LHCN-M2 (cell line): ENCODE measurements at places on chromosomes 13 and 19.
A peak's percentile ranks its signal among the peaks of the same experiment; 100 is the strongest.

DNA sequence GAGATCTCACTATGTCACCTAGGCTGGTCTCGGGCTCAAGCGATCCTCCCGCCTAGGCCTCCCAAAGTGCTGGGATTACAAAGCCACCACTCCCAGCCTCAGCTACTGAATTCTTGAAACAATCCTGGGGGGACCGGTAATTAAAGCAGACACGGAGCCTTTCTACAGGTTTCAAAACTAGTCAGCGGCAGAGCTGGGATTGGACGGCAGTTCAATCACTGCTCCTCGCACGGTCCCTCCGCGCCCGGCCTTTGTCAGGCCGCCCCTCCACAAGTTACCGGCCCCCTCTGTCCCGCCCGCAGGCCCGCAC is 229 bp downstream of the BORCS8 start:
- DNase-seq: no peak

GRCh38 chr13:94236872-94237271 is 242.6 kb downstream of the DCT start:
- peak; percentile 25 for DNase-seq

GRCh38 chr19:11020423-11020822 is 59.6 kb downstream of the SMARCA4 start:
- no peak for DNase-seq

- no peak for DNase-seq
These were observed 31.2 kb downstream of the DHRS12 start for GRCh38 chr13:51772781-51773180.

GRCh38 chr13:64709079-64709478 is 2521.1 kb downstream of the PCDH9 start:
- no peak for DNase-seq

DNA sequence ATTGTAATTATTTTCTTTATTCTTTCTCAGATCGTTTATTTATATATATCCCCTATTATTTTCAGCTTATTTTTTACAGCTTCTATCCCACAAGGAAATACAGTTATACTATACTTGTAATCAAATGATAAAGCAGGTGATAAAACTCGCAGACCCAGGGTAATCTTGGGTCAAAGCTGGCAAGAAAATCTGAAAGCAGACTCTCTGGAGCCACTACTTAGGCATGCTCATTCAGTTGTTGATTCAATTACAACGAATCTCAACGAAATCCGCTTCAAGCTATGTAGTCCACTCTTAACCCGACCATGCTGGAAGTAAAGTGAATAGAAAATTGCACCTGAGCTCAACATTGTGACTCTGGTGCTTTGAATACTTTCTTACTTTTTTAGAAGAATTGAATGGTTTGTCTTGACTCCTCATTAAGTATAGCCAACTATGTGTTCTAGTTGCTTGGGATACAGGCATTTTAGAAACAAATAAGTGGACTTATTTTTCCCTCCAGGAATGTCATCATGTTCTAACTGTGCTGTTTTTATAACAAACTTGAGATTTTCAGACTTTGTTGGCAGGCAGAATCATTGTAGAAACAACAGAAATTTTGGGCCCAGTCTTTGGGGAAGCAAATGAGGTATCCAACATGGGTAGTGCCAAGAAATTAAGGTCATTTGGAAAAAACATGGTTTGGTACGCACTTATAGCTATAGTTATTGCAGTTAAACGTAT is 21.4 kb downstream of the ESD start:
- DNase-seq: no peak

DNA sequence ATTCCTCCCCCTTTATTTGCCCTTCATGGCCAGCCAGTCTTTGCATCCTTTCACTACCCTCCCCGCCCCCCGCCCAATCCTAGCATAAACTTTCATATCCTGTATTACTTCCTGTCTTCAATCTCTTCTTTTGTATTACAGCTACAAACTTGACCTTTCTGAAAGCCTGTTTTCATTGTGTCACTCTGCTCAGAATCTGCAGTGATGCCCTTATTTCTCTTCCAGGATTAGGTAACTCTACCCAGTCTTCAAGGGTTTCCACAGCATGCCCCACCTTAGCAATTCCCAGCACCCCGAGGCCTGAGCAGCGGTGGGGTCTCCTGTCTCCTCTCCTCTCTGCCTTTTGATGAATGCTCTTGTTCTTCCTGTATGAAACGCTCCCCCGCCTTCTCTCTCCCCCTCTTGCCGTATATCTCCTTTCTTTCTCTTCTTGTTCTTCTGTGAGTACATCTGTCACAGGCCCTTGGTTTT is 145.6 kb downstream of the SHISA2 start:
- DNase-seq: no peak

- DNase-seq: no peak
These were observed 86.5 kb downstream of the EPSTI1 start for GRCh38 chr13:42905579-42905978.

- DNase-seq: no peak
These were observed 90.7 kb downstream of the RGCC start for GRCh38 chr13:41548031-41548430.

- DNase-seq: peak; percentile 20
These were observed 932 bp downstream of the SLC35E1 start for GRCh38 chr19:16571283-16571682.

DNA sequence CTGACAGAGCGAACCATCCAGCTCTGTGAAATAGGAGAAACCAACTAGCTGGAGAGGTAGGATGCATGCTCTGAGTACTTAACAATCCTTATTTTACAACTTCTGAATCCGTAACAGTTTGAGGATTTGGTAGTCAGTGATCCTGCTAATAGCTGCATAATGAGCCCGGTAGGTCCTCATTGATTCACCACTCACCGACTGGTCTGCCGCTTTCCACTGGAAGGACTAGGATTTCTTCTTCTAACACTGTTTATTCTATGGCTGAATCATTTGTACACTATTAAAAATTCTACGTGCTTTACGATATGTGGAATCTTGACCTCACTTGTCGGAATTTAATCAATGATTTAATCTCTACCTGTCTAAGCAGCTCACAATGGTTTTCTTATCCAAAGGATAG is 33.9 kb downstream of the SPATA13 start:
- DNase-seq: no peak

GRCh38 chr19:18392417-18392816 is 5.0 kb downstream of the LRRC25 start:
- DNase-seq: no peak

DNA sequence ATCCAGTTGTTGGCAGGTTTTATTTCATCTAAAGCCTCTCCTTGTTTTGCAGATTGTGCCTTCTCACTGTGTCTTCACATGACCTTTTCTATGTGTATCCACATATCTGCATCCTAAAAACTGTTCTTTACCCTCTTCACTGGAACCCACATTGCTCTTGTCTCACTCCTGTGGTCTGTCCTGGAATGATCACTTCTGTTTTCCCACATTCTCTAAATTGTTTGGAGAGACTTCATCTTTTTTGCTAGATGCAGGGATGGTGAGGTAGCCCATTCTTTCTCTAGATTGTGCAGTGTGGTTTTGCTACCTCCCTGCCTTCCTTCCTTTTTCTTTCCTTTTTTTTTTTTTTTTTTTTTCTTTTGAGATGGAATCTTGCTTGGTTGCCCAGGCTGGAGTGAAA is 608.6 kb upstream of the MIR17HG start:
- DNase-seq: peak; percentile 36

GRCh38 chr13:46195016-46195415 is 13.0 kb upstream of the LCP1 start:
- no peak for DNase-seq

DNA sequence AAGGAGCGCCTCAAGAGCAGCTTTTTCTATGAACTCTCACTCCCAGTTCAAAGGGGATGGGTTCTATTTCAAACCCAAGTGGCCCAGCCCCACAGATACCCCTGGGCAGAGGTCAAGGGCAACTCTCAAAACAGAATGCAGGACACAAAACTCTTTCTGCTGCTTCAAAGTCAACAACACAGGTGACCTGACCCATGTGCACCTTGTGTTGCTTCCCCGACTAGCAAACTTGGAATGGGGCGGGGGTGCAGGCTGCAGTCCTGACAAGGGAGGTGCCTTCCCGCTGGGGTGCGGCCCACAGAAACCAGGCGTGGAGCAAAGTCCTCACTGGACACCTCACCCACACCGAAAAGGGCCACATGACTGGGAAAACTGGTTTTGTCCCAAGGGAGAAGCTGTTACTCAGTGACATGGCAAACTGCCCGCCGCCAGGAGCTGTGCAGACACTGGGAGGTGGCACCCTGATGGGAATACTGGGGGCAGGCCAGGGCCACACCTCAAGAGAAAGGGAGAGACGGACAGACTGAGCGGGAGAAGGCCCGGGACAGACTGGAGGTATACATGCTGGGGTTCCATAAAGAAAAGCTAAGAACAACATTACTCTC is 17.4 kb downstream of the ZC3H4 start:
- DNase-seq: no peak

DNA sequence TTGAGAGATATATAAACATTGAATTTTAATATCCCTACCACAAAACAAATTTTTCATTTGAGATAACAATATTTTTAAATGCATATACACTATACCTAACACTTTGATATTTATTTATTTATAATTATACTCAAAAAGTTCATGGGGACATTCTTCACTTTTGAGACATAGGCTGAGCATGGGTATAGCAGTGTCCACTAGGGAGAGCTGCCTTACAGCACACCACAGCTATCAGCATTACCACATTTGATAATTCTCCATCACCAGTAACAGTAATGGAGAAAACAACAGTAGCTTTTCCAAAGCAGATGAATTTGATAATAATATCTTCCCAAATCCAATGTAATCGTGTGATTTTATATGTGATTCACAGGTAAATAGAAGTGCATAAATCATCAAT is 626.1 kb downstream of the DACH1 start:
- DNase-seq: no peak

- DNase-seq: no peak
These were observed 199.9 kb downstream of the DIAPH3 start for GRCh38 chr13:59963827-59964226.

GRCh38 chr13:77860507-77860981 is 58.1 kb downstream of the EDNRB start:
- DNase-seq: peak; percentile 95

DNA sequence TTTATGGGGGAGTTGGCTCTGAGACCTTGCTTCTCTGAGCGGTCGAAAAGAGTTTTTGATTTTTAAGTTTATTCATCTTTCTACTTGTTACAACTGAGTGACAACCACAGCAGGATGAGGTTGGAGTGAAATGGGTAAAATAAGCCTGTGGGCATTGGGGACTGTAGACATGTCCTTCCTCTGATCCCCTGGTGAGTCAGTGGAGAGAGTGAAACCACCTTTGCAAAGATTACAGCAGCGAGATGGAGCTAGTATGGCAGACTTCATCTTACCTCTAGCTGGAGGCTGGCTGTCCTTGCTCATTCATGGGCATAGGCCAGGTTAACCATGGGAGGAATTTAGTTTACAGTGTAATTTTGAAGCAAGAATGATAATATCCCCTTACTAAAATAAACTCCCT is 30.9 kb upstream of the PSG9 start:
- no peak for DNase-seq

GRCh38 chr13:59088716-59089115 is 1075.0 kb downstream of the DIAPH3 start:
- peak; percentile 43 for DNase-seq

GRCh38 chr19:50368649-50369570 is 3.5 kb upstream of the NAPSA start:
- peak; percentile 84 for DNase-seq

- no peak for DNase-seq
These were observed 69.3 kb downstream of the NHLRC3 start for GRCh38 chr13:39107561-39107960.

GRCh38 chr13:48641404-48641803 is 12.3 kb upstream of the CYSLTR2 start:
- no peak for DNase-seq

GRCh38 chr13:71054358-71054757 is 812.6 kb downstream of the DACH1 start:
- DNase-seq: no peak

GRCh38 chr13:94216476-94216875 is 263.0 kb downstream of the DCT start:
- no peak for DNase-seq
